ENCODE measurements at places on chromosomes 5 and 9.

GRCh38 chr9:123450996-123451395 is 95.0 kb downstream of the CRB2 start:
- DNase-seq = no peak

DNA sequence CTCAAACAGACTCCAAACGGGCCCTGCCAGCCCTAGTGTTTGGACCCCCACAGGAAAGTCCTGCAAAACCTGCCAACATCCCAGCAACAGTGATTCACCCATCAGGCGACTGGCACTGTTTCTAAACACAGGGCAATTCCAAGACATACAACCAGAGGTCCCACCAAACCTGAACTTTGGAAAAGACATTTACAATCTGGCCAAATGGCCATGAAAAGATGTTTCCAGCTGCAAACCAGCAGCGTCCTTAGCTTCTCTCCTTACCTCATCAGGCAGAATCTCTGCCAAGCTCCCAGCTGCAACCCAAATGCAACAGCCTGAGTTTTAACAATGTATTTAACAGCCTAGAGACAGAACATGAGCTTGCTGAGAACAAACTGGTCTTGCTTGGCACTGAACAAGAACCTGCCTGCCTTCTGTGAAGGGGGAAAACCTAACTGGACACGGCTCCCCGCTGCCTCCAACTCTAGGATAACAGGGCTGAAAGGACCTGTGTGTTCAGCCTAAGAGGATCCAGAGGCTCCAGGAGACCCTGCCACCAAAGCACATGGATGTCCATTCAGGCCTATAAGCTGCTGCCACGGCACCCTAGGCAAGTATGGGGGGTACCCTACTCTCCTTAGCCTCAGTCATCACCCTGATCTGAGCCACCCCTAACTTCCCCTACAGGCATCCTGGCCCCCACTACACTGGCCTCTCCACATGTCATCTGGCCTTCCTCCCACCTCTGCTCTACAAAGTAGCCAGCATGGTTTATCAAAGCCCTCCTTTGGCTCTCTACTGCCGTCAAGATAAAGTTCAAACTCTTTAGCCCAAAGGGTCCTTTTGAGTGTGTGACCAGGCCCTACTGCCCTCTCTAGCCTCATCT is 5.6 kb downstream of the P4HA2 start:
- DNase-seq = no peak

GRCh38 chr5:128163991-128164390 is 80.4 kb downstream of the SLC12A2 start:
- DNase-seq = no peak

DNA sequence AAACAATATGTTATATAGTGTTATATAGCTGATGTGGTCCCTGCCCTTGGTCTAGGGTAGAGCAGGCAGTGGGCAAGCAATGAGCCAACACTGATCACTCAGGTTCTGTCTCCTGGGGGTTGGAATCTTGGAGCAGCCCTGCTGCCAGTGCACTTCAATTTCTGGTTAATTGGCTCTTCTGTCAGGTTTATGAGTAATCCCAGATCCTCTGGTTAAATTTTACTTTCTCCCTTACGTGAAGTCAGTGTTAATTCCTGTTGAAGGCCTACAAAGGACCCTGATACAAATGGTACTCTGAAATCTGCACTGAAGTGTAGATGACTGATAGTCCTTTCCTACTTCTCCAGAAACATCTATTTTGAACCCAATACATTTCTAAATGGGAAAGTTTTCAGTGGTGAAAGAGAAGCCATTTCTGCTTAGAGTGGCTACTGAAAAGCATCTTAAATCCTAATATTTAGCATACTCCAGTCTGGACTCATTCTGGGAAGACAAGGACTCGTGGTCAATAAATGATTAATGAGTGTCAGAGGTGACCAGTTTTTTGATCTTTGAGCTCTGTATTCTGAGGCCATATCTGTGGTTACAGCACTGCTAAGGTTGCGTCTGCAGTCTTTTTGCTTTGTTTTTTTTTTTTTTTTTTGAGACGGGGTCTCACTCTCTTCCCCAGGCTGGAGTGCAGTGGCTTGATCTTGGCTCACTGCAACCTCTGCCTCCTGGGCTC is 442.4 kb downstream of the KIF4B start:
- DNase-seq = no peak

- no peak for DNase-seq
These were observed at the start of gene CCDC69 for GRCh38 chr5:151223447-151224264. Gene CCDC69 (minus strand): TSS chr5:151224092. CDS start chr5:151223970, 122 bp downstream.

- DNase-seq = no peak
These were observed 164.7 kb upstream of the TARS1 start for GRCh38 chr5:33275921-33276627.

DNA sequence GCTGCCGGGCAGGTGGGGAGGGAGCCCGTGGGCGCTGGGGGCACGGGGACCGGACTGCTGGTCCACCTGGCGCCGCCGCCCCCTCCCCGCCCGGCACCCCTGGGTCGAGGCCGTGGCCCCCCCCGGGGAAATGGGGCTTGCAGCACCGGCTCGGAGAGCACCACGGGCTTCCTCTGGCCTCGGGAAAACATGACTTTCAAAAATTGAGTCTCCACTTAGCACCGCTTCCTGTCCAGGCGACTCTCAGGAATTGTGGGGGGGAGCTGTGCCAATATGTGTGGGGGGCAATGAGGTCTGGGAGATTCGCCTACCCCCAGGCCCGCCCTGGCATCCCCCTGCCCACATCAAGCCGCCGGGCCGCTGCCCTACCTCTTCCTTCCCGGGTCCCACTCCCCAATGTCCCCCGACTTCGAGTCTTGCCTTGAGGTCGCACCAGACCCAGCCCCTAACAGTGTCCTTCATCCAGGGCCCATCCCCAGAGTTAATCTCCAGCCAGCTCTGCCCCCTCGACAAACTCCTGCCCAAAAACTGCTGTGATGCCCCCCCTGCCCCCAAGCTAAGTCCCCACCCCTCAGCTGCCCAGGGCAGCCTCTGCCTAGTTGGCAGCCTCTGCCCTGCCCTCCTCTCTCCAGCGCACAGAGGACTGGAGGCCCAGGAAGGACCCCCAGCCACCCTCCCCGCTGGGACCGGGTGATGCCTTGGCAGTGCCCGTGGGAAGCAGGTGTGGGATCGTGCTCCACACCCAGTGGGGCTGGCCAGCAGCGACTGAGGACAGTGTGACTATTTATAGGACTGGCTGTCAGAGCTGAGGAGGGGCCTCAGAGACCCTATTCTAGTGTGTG is 3.9 kb downstream of the EGFL7 start:
- DNase-seq = no peak

- no peak for DNase-seq
These were observed 131.5 kb downstream of the AGTPBP1 start for GRCh38 chr9:85610074-85610860.

DNA sequence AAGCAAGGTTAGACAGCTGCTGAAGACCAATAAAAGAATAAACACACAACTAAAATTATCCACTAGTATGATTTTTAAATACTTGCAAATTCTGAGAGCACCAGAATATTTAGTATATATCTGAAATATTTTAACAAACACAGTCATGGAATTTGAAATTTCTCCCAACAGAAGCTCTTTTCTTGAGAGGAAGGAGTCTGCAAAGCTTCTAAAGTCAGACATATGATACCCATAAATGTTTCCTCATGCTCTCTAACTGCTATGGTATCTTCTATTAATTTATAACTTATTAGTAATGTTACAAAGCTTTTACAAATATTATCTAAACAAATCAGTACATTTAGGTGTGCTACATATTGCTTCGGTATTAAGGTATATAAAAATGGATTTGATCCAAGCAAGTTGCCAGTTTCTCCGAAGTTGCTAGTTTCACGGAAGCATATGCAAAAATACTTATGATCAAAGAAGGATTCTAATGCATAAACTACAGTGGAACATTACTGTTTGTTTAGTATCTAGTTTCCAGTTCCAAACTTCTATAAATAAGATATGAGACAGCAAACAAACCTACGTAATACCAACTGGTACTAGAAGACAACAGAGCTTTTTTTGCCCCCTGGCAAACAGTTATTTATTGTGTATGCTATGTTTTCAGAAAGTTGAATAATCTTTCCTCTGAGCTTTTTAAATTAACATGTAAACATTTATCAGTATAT is 22.0 kb downstream of the FNIP1 start:
- DNase-seq = no peak

DNA sequence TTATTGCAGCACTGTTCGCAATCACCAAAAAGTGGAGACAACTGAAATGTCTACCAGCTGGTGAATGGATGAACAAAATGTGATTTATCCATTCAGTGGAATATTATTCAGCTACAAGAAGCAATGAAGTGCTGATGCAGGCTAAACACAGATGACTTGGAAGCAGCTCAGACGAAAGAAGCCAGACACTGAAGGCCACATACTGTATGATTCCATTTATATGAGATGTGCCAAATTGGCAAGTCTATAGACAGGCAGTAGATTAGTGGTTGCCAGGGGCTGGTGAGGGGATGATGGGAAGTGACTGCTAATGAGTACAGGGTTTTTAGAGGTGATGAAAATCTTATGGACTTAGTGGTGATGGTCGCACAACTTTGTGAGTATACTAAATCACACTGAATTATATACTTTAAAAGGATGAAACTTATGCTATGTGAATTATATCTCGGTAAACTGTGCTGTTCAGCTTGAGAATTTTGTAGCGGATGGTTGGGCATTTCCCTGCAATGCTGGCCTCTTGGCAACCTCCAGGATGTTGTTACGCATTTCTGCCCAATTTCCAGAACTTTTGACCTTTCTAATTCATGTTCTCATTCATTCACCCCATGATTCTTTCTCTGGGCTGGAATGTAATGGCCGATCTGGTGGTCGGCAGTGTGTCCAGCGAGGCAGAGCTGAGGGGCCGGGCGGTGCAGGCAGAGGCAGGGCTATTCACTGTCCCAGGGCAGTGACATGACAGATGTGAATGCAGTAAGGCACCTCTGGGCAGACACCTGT is 22.0 kb upstream of the WNK2 start:
- DNase-seq = no peak

DNA sequence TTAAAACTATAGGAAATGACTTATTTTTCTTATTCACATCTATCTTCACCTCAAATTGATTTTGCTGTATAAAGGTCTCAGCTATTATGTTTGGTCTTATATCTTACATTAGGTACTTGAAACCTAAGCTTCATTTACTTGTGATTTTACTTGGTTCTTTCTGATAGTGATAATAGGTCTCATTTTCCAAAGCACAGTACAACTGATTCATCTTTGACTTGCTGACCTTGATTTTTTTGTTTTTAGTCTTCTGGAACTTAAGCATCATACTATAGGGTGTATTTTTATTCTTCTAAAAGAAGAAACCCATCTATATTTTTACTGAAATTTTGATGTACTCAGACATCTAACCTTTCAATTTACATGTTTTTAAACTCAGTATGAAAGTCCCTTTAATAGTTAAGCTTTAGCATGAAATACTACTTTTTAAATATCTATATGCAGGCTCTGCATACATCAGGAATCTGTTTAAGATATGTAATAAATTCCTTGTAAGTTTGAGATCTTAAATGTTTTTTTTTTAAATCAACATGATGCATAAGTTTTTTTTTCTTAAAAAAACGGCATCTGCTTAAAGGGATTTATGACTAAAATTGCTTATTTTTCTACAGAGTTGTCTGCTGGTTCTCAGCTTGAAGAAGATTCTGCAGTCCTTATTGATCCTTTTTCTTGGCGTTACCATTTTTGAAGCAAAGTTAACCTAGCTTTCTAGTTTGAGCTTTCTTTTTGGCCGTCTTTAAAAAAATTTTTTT is 13.3 kb downstream of the MATR3 start:
- no peak for DNase-seq

DNA sequence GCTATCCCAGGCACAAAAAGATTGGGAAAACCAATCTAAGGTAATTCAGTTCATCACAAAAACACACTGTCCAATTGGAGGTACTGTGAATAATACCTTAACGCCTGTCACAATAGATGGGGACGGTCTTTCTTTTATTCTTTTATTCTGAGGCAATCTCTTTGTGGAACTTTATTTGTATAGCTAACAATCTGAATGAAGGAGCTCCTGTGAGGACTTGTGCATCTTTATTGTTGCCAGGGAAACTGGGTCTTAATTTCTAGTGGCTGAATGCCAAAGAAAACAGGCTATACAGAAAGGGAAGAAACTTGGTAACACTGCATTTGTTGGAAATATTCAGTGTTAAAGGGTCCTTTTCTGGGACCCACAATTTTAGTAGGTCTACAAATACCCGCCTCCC is 546.9 kb upstream of the C9orf72 start:
- no peak for DNase-seq

- DNase-seq = no peak
These were observed 651.8 kb downstream of the KIF4B start for GRCh38 chr5:155665361-155665760.

DNA sequence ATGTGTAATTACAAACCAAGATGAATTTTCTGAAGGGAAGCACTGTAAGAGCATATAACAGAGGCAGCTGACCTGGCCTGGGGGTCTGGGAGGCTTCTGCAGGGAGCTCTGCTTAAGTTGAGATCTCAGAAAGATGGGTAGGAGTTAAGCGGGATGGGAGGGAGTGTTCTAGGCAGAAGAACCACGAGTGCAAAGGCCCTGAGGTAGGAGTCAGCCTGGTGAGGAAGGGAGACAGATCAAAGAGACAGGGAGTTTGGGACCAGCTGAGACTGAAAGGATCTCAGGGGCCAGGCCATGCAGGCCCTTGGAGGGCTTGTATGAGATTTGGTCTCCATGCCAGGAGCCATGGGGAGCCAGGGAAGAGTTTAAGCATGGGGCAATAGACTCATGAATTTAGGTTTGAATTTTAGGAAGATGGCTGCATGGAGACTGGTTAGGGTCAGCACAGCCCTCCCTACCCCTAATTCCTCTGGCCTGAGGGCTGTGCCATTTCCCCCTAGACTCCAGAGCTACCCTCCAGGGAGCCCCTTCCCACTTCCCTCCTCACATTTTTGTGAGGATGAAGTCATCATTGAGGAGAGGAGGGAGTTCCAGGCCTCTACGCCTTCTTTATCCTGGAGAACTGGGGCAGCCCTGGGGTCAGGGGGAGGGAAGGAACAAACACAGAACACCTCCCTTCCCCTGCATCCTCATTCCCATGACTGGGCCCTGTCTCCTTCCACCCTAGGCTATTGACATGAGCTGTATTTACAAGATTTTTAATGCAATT is 4.8 kb upstream of the ARAP3 start:
- no peak for DNase-seq

DNA sequence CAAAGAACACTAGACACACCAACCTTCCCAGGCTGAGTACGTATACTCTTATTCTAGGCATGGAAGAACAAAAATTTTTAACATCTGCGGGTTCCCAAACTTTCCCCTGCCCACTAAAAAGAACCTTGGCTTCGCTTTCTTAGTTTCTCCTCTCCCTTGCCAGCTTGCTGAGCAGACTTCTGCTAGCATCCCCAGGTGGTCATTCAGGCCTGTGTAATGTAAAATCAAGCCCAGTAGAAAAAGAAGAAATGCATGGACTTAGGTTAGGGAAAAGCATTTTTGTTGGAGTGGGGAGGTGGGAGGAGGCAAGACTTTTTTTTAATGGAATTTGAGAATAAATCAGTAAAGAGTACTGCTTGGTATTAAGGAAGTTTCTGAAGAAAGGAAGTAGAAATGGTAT is 331.0 kb upstream of the TLE4 start:
- DNase-seq = no peak

GRCh38 chr9:99266255-99267023 is 44.4 kb downstream of the SEC61B start:
- DNase-seq = no peak

GRCh38 chr9:110089681-110090370 is 118.1 kb downstream of the C9orf152 start:
- DNase-seq = no peak
